ENCODE measurements at places on chromosomes 12 and 14.
A peak's percentile ranks its signal among the peaks of the same experiment; 100 is the strongest.

GRCh38 chr14:99685596-99685995, 1.5 kb downstream of the CYP46A1 start:
- no peak for DNase-seq

DNA sequence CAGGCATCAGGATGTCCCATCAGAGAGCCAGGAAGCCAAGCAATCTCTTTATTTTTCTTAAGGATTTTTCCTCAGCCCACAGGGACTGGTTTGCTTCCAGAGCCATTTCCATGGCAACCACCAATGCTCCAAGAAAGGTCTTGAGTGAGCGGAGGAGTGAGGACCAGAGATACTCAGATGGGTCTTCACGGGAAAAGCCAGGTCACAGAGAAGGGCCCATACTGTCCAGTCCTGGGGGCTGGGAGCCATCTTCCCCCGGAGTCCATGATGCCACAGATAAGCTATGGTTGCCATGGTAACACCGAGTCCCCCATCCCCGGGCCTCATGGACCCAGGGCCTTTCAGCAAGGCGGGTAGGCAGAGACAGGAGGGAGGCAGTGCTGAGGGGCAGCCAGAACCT, 28.6 kb downstream of the CMKLR1 start:
- peak; percentile 73 for DNase-seq

GRCh38 chr12:28057856-28058615, 85.5 kb upstream of the PTHLH start:
- DNase-seq: no peak

DNA sequence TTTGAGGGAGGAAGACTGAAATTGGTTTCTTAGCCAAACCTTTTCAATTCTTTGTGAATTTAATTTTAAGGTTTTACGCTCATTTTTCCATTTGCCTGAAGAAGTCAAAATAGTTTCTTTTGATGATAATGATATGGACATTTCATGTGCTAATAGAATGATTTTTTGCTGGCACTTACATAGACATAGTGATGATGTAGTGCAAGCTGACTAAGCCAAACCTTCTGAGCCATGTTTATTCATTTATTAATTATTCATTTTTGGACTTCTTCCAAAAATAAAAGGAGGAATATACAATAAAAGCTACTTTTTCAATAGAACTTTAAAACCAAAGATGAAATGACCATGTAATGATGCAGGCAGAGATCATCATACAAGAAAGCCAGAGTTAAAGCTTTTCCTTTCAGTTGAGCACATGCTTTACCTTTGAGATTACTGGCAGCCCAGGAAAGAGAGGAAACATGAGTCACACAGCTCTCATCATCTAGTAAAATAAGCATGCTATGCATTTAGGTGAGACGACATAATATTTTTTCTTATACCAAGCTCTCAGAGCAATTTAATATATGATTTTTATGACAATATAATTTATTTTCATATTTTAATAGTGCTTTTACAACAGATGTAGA, 24.8 kb downstream of the KCNA1 start:
- no peak for DNase-seq

- DNase-seq: no peak
Measured at GRCh38 chr14:78010688-78011087, 159.5 kb upstream of the NRXN3 start.

DNA sequence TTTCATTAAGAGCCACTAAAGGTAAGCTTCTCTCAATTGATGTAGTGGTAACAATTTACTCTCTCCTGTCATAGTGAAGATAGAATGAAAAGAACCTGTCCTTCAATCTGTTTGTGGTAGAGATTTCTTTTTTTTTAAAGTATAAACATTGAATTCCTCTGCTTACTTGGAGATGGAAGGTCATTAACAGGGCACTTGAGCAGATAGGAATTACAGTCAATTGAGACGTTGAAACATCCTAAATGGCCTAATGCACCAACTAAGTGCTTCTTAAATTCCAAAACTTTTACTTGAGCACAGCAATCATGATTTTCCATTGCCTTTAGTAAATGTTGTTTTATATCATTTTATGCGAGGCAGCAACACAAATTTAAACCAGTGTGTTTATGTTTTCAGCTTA, 241.4 kb downstream of the FOXG1 start:
- no peak for DNase-seq

GRCh38 chr12:5912437-5913334, 32.4 kb downstream of the ANO2 start:
- no peak for DNase-seq

DNA sequence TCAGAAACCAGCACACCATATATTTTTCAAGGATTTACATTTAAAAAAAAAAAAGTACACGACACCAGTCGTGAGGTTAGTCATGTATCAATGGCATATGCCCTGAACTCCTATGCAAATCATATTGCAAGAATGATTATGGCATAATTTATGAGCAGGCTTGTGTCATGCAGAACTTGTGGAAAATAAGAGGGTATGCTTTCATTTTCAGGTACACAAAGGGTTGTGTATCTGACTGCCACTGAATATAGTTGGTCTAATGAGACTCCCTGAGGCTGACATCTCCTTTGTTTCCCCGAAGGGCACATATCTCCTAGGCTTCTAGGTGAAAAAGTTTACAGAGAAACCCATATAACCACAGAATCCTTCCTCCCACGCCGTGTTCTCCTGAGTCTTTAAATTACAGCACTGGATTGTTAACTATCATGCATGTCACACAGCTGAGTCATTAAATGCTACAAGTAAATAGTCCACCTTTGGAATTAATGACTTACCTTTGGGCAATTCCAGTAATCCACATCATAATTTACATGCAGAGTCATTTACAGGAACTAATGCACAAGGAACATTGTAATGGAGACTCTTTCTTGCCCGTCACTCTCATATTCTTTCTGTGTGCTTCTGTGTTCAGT, 356.7 kb upstream of the DIO2 start:
- no peak for DNase-seq

- no peak for DNase-seq
Measured at GRCh38 chr12:116325336-116325664, 47.8 kb upstream of the MED13L start.

DNA sequence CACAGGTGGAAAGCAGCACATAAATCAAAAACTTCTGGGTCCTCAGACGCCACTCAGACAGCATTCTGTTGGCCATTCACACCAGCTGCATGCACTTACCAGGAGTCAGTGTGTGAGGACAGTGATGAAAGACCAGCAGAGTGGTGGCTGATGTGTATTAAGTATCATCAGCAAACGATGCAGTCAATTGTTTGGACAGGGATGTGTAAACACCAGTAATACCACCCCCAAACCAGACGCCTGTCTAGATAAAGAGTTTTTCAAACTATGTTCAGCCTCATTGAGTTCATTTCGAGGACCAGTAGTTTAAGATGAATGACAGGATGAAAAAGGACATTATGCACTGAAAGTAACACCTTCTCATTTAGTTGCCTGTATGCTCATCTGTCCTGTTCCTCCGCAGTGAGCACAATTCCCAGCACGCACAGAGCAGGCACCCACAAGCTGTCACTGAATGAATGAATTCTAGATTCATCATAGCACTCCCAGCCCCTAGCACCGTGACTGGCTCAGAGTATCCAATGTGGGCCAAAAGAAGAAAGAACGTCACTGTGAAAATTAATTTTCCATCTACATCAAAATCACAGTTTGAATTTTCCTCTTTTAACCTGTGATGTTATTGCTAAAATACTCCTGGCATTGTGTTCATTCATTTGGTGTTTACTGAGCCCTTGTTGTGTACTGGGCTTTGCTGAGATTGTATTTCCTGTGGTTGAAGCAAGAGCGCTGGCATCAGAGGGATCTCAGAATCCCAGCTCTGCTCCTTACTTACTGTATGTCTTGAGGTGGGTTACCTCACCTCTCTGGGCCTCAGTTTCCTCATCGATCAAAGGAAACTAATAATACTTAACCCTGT, 124.8 kb upstream of the NOS1 start:
- DNase-seq: no peak

DNA sequence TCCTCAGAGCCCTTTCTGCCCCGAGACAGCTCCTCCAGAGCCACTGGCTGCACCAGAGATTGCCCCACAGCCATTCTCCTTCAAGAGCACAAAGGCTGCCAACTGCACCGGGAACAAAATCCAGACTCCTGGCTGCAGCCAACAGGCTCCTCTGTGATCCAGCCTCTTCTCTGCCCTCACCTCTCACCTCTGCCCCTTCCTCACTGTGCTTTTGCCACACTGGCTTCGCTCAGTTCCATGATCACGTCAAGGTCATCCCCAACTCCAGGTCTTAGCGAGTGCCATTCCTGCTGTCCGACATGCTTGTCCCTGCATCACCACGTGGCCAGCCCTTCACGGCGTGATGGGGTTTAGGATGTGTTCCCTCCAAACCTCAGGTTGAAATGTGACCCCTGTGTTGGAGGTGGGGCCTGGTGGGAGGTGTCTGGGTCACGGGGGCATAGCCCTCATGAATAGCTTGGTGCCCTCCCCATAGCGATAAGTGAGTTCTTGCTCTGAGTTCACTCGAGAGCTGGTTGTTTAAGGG, 149.3 kb downstream of the PIWIL1 start:
- DNase-seq: no peak

DNA sequence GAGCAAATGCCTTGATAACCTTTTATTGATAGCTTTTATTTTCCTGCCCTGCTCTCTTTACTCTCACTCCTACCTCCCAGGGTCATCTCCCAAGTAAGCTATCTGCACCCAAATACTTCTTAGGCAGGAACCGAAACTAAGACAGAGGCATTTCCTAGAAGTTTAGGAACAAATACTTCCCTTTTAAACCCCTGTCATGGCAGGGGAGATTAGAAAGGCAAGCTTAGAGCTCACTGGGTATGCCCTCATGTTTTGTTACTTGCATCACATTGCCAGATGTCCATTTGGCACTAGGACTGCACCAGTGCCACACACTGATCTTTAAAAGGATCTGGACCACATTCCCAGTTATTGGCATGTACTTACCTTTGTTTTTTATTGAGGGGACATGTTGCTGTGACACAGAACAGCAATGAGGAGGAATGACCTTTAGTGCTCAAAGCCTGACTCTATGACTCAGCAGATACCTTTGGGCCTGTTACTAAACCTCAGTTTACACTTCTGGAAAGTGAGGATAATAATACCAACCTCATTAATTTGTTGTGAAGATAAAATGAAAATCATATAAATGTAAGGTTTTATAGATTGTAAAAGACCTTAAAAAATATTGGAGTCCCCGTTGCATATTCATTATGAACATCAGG, 40.9 kb upstream of the MBIP start:
- no peak for DNase-seq

GRCh38 chr12:10158406-10158805, 13.5 kb downstream of the OLR1 start:
- no peak for DNase-seq

DNA sequence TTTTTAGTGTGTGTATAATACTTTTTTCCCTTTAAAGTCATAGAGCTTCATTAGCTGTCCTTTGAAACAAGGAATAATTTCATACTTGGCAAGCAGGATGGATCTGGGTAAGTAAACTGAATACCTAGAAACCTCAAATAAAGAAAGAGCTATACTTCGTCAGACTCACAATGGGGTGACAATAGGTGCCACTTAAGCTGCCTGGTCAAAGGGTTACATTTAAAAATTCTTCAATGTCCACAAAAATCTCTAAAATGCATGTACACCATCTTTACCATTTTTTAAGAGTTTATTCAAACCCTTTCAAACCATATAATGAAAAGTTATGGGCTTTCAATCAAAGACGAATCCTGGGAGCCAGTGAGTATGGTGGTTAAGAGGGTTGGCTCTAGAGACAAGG, 3.1 kb downstream of the GIT2 start:
- DNase-seq: no peak

DNA sequence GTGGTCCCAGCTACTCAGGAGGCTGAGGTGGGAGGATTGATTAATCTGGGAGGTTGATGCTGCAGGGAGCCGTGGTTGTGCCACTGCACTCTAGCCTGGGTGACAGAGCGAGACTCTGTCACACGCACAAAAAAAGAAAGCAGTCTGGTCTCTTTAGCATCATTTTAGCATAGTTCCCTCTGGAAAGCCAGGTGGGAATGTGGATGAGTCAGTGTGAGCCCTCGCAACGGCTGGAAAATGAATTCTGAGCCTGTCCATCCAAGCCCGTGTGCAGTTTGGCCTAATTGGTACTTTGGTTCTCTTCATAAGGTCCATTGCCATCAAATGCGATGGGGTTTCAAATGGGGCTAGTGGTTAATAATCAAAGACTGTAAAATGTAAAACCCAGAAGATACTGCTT, 2.4 kb downstream of the MYL2 start:
- no peak for DNase-seq

DNA sequence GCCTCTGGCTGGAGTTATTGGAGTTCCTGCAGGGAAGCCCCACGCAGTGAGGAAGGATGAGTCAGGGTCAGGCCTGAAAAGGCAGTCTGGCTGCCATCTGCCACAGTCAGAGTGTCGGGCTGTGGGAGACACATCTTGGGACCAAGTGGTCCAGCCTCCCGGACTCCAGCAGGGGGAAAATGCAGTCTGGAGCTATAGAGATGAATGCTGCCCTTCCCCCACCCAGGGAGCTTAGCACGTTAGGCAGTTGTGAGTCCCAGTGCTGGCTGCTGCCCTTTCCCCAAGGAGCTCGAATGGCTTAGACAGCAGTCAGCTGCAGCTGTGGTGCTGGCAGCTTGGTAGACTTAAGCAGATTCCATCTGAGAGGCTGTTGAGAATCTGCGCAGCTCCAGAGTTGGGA, 8.2 kb upstream of the NTS start:
- peak; percentile 15 for DNase-seq

DNA sequence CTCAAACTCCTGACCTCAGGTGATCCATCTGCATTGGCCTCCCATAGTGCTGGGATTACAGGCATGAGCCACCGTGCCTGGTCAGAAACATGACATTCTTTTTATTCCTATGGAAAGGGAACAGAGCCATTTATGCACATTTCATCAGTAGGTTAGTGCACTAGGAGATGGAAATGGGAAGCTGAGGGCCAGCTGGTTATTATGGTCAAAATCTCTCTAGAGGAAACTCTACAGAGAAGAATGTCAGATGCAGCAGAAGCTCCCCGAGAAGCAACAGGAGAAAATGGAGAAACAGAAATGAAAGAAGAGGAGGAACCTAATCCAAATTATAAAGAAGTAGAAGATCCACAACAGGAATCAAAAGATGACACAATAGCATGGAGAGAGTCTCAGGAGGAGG, 2.7 kb downstream of the CFAP251 start:
- DNase-seq: no peak

DNA sequence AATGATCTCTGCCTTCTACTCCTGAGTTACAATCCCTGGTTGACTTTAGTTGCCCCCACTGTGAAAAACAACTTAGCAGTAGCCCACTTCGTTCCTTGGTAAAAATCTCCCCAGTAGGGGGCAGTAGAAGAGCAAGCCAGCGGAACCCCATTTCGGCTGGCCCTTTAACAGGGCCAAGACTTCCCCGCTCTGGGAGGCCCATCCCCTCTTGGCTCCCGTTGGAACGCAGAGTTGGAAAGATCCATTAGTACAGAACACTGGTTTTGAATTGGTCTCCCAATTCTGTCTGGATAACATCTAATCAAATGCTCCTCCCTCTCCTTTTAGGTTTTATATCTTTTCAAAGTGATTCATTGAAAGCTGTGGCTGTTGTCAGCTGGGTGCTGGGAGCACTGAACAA, 1133.3 kb downstream of the BCL11B start:
- peak; percentile 20 for DNase-seq

GRCh38 chr14:67018720-67019119, 170.5 kb upstream of the GARIN2 start:
- DNase-seq: no peak

Measured in femur (tissue), 1 donor.